CD4-positive, alpha-beta T cell treated with Interleukin-4 for 4 hours (primary cell): ENCODE measurements at places on chromosomes 5 and 9.

DNA sequence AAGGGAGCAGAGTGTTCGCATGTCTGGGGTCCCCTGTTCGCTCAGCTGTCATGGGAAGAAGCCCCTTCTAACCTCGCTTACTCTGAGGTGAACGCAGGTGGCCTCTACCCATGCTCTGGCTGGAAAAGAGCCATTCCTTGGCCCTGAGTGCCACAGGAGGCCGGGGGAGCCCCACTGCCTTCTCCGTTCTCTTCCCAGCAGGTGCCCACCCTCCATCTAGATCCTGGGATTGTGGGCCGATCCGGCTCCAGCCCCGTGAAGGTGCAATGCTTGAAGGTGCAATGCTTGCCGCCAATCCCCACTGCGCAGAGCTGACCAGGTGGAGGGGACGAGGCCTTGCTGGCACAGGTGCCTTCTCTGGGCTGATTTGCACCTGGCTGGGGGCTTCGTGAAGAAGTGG lies 95.4 kb downstream of the MRPL36 start:
- DNase-seq, result no peak

- DNase-seq, result peak; percentile 93
Observed at GRCh38 chr5:35853631-35854030, 3.1 kb upstream of the IL7R start.

GRCh38 chr9:112858625-112859147 lies 32.0 kb downstream of the SLC46A2 start:
- peak; percentile 6 for DNase-seq

- no peak for DNase-seq
Observed at GRCh38 chr5:160649304-160649703, 202.7 kb downstream of the ATP10B start.

DNA sequence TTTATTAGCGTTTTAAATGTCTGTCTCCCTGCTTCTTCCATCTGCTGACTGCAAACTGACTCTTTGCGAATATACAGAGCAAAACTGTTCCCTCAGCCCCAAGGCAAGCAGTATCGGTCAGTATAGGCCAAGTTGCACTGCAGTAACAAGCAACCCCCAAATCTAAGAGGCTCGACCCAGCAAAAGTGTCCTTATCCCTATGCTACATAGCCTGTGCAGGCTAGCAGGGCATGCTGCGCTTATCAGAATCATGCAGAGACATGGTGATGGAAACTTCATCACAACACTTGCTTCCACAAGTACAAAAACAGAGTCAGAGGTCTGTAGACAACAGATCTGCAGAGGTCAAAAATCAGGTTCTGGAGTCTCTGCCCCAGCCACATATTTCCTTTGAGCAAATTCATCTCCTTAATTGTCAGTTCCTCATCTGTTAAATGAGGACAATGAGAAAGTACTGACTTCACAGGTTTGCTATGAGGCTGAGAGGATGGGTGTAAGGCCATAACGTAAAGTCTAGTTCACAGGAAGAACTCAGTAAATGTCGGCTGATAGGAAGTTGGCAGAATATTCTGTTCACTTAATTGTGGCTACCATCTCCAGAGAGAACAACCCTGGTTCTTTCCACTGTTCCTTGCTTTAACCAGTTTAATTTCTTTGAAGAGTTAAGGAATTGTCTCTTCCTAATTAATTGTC lies 9.6 kb upstream of the IL17B start:
- DNase-seq, result no peak

- DNase-seq, result no peak
Observed at GRCh38 chr9:30035761-30036160, 2348.7 kb upstream of the ACO1 start.

DNA sequence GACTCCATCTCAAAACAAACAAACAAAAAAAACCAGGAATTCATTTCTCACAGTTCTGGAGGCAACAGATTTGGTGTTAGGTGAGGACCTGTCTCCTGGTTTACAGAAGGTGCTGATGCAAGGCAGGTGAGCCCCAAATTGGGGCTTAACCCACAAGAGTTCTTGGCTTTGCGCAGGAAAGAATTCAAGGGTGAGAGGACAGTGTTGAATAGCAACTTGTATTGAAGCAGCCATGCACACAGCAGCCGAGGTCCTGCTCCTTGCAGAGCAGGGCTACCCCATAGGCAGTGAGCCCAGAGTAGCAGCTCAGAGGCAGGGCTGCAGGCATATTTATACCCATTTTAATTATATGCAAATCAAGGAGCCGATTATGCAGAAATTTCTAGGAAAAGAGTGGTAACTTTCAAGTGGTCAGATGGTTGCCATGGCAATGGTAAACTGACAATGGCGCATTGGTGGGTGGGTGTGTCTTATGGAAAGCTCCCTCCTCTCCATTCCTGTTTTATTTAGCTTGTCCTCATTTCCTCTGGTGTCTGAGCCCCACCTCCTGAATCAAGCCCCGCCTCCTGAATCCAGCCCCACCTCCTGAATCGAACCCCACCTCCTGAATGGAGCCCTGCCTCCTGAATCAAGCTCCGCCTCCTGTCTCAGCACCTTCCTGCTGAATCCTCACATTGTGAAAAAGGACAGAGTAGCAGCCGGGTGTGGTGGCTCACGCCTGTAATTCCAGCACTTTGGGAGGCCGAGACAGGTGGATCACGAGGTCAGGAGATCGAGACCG lies 34.5 kb upstream of the COL5A1 start:
- no peak for DNase-seq

DNA sequence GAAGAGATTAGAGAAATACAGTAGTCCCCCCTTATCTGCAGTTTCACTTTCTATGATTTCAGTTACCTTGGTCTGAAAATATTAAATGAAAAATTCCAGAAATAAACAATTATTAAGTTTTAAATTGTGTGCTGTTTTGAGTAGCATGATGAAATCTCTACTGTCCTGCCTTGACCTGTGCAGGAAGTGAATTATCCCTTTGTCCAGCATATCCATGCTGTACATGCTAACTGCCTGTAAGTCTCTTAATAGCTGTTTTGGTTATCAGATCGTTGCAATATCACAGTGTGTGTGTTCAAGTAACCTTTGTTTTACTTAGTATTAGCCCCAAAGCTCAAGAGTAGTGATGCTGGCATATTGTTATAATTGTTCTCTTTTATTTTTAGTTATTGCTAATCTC lies 11.2 kb upstream of the JAK2 start:
- DNase-seq, result no peak

DNA sequence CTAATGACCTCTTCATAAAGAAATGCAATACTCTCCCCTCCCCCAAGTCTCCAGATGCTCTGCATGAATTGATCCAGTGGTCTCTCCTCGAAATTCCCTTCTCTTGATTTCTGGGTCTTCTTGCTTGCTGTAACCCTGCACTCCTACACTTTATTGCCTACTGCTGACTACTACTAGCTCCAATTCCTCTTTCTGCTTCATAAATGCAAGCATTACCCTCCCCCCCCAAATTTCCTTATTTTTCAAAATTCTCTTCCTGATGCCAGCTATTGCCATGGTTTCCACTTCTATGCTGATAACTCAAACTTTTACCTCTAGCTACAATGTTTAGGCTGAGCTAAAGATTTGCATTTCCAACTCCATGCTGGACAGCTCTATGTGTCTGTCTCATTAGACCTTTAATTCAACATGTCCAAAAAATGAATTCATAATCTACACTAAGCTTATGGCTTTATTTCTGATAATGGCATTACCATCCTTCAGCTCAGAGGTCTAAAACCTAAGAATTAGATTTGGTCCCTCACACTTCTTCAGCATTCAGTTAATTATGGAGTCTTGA lies 1.4 kb downstream of the ZBTB26 start:
- no peak for DNase-seq

DNA sequence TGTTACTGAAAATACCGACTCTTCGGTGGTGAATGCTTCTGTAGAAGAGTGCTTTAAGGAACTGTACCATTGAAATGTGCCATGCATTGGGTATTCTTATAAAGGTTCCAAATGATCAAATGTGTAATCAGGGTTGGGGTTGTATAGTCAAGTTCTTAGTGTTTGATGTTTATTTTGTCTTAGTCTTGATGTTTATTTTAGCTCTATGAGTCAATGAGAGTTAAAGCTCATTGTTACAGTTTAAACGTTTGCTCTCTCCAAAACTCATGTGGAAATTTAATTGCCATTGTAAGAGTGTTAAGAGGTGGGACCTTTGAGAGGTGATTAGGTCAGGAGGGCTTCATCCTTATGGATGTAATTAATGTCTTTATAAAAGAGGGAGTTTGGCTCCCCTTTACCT lies 153.0 kb downstream of the FER start:
- no peak for DNase-seq

- no peak for DNase-seq
Observed at GRCh38 chr5:28855626-28856025, 1817.2 kb upstream of the CDH9 start.
